ENCODE measurements at places on chromosomes 3 and 15.

- no peak for DNase-seq
These were observed 184.9 kb downstream of the SV2B start for GRCh38 chr15:91284758-91285466.

- no peak for DNase-seq
These were observed 180.8 kb downstream of the ATP10A start for GRCh38 chr15:25682340-25682739.

GRCh38 chr15:61835496-61836106 is 224.6 kb downstream of the VPS13C start:
- peak; percentile 52 for DNase-seq

GRCh38 chr15:74412159-74412558 is 21.6 kb downstream of the SEMA7A start:
- no peak for DNase-seq

DNA sequence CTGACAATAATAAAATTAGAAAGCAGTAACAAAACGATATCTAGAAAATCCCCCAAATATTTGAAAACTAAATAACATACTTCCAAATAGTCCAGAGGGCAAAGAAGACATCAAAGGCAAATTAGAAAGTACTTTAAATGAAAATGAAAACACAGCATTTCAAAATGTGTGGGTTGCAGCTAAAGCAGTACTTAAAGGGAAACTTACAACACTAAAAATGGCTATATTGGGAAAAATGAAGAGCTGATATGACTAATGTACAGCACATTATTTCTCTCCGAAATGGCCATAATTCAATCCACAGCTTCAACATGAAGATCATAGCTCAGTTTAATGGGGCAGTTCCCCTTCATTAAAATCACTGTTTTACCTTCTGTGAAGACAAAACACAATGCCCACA is 71.9 kb downstream of the FBXL22 start:
- DNase-seq = peak; percentile 17

DNA sequence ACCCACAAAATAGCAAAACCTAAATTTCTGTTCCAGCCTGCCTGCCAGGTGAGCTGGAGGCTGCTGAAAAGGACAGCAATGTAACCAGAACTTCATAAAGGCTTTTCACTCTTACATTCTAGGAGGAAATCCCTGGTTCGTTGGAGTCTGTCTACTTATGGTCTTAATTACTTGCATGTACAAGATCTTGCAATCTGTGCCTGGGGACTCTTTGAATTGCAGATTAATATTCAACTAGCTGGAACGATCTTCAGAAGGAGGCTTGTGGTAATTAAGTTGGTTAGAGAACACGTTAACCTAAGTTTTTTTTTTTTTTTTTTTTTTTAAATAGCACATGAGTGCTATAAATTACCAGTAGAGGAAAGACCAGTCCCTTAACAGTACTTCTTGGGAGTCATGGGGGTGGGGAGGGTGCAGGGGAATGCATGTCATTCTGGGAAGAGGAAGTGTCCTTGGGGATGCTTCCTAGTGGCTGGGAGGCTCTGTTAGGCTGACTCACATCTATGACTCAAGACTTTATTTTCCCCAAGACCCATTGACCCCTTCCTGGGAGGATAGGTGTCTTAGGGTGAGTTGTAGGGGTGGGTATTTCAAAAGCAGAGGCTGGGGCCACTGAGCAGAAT is 139.8 kb downstream of the RAB11A start:
- no peak for DNase-seq

DNA sequence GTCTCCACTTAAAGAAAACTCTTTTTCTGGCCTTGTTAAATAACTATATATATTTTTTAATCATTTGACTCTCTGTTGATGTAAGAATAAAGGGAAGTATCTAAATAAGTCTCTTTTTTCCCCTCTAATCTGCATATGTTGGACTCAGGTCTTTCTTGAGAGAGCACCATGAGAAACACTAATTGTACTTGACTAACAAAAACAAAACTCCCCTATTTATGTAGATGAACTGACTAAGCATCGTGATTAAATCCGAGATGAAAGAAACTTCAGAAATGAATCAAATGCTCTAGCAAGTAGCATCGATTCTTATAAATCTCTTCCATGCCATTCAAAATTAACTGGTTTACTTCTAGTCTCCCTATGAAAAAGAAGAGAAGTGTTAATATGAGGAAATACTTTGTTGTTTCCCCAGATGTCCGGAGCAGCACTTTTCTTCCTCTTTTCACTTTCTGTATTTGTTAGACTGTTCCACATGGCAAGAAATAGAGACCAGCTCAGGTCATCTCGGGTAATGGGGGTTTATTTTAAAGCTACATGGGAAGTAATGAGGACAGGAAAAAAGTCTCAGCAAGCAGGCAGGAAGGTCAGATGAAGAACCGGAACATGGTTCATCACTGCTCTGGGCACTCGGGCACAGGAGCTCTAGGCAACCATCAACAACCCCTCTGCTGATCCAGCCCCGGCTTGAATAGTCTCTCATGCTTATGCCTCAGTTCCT is 288.3 kb downstream of the CNTN6 start:
- DNase-seq = peak; percentile 42

GRCh38 chr3:139534992-139535879 is 4.3 kb downstream of the RBP1 start:
- no peak for DNase-seq

DNA sequence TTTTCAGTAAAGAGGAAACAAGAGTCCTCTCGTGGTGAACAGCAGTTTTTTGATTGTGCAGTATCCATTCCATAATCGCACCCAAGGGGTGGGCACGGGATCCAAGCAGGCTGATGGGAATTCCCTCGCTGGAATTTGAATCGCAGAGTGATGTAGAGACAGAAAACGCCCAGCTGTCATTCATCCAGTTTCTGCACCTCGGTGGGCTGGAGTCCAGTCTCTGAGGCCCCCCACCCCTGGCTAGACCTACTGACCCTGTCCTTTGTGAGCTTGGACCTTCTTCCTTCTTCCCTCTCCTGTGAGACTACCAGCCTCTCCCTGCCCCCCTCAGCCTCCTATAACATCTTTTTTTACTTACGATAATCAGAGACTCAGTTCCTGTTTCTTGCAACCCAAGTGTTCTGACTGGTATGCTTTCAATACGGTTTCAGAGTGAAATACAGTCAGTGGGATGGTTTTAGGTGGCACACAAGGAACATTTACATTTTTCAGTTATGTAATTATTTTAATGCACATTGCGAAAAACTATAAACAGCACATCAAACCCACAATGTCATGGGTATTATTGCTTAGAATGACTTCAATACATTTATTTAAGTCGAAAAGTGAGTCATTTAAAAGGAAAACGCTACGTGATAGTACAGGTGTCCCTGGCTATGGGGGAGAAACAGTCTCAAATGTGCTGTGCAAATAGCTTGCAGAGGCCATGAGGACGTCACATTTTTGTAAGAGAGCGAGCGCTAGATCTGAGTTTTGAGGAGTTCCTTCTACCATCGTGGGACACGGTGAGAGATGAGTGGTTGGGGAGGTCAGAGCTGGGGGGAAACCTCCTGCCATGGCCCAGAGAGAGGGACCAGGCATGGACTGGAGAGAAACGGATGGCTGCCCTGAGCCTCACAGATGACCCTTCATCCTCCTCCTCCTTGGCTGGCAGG is 37.5 kb upstream of the CHST2 start:
- peak; percentile 68 for DNase-seq

DNA sequence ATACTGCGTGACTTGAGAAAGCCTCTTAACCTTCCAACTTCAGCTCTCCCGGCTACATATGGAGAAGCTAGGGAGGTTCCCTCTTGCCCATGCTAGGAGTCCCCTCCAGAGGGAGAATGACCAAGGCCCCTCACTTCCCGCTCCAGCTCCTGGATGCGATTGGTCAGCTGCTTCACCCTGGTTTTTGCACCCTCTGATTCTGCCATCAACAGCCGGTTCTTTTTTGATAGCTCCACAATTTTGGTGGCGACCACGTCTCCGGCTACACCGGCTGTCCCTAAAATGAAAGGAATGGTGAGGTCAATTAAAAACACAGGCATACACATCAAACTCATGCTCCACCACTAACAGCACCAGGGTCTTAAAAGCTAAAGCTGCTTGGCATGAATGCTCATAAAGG is 20.6 kb downstream of the CCDC13 start:
- no peak for DNase-seq

DNA sequence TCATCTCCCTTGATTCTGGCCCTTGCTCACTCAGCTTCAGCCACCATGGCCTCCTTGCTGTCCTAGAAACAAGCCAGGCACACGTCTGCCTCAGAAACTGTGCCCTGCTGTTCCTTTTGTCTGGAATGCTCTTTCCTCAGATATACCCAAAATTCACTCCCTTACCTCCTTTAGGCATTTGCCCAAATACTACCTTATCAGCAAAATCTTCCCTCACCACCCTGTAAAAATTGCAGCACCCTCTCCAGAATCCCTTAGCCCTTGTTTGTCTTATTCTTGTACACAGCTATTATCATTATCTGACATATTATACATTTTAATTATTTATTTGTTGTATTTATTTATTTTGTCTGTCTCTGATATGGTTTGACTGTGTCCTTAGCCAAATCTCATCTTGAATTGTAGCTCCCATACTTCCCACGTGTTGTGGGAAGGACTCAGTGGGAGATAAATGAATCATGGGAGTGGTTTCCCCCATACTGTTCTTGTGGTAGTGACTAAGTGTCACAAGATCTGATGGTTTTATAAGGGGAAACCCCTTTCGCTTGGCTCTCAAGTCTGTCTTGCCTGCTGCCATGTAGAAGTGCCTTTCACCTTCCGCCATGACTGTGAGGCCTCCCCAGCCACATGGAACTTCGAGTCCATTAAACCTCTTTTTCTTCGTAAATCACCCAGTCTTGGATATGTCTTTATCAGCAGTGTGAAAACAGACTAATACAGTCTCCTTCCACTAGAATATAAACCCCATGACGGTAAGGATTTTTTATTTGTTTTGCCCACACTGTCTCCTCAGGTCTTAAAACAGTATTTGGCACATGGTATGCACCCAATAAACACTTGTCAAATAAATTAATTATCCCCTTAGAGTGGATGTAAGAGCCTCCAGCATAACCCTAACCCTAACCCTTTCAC is 60.0 kb upstream of the STT3B start:
- peak; percentile 63 for DNase-seq

GRCh38 chr3:188839187-188839695 is 332.5 kb upstream of the TPRG1 start:
- no peak for DNase-seq

DNA sequence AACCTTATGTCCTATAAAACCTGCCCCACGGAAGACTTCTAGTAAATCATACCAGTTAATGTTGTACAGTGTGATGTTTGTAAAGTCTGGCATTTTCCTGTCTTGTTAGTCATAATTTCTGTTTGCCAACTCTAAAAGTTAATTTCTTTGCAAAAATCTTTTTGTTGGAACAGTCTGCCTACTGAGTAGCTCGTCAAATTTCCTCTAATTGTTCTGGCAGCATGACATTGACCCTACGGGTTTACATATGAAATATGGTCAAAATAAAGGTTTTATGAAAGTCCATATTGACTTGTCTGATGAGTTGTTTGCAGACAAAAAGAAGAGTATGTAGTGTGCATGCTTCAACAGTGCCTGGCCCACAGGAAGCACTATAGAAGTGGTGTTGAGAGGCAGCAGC is 79.8 kb upstream of the SOX2 start:
- no peak for DNase-seq

DNA sequence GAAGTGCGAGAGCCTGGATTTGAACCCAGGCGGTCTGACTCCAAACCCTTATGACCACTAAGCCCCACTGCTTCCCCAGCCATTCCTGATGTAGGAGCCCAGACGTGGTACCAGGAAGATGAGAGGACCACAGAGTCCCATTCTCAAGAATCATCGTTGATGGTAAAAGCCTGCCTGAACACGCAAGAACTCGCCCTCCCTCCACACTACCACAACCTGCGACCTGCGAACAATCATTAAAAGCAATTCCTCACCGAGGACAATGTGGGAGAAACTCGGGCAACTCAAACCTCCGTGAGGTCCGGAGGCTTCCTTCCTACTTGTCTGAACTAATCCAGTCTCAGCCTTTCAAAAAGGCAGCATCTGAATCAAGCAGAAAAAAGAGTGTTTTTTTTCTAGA is 10.3 kb downstream of the MAGI1 start:
- no peak for DNase-seq

DNA sequence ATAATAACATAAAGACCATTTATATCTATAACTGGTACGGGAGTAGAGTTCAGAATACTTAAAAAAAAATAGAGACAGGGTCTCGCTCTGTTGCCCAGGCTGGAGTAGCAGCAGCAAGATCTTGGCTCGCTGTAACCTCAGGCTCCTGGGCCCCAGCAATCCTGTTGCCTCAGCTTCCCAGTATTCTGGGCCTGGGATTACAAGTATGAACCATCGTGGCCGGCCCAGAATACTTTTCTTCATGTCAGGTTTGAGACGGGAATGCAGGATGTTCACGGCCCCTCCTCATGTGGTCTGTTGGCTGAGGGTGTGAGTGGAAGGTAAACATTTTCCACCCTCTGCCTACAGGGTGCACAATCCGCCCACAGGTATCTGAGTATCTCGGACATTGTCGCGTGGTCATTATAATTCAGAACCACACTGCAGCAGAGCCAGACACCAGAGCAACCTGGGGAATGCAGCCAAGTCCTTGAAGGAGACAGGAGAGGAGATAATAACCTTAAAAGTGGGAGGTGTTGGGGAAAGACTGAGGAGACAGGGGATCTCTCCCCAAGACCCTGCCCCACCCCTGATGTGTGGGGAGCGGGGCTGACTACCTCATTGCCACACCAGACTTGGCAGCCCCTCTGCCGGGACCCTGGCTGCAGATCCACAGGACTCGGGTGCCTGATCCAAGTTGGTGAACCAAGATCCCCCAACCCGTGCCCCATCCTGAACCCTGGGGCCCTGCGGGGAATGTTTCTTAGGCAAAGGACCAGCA is 106.8 kb downstream of the ADCY5 start:
- no peak for DNase-seq

DNA sequence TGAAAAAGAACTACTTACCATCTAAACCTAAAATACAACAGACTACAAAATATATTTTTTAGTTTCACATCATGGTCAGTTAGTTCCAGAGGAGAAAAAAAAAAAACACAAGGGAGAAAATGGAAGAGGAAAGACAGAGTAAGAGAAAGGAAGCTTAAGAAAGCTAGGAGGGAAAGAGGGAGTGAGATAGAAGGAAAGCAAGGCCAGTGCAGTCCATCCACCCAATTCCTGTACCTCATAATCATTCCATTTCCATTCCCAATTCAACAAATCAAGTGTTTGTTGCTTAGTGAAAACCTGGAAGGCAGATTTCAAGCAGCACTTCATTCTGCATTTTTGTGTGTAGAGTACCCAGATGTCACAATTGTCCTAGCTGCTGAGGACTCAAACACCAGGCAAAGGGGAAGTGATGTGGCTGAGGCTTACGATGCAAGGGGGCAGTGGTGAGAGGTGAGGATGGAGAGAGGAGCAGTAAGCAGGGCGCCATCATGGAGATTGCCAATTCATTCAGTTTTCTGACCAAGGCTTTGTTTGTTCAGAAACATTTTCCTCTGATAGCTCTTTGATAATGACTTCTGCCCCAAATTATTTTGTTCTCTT is 83.6 kb upstream of the GSK3B start:
- DNase-seq = no peak

GRCh38 chr3:45684327-45684892 is 4.8 kb upstream of the SACM1L start:
- no peak for DNase-seq
